GM20000 (cell line): ENCODE measurements at places on chromosomes 6 and 20.

- no peak for DNase-seq
These were observed 33.9 kb upstream of the TXLNB start for GRCh38 chr6:139325686-139326085.

- DNase-seq: no peak
These were observed 1382.4 kb upstream of the ADGRB3 start for GRCh38 chr6:67252663-67253062.

GRCh38 chr6:99613705-99614429 is 7.2 kb downstream of the PRDM13 start:
- peak; percentile 83 for DNase-seq

DNA sequence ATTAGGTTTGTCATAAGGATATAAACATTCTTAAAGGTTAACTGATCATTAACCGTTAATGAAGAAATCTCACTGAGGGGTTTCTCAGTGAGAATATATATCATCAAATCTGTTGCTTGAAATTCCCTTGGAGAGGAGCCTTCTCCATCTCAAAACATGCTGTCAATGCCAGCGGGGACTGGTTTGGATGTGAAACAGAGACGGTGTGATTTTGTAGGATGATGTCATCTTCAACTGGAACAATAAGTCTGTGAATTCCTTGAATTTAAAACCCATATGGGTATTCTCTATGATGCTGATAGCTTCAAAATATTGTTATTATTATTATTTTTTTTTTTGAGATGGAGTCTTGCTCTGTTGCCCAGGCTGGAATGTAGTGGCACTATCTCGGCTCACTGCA is 75.9 kb downstream of the GMPR start:
- no peak for DNase-seq

- DNase-seq: no peak
These were observed 91.2 kb upstream of the MARCKS start for GRCh38 chr6:113765909-113766308.

DNA sequence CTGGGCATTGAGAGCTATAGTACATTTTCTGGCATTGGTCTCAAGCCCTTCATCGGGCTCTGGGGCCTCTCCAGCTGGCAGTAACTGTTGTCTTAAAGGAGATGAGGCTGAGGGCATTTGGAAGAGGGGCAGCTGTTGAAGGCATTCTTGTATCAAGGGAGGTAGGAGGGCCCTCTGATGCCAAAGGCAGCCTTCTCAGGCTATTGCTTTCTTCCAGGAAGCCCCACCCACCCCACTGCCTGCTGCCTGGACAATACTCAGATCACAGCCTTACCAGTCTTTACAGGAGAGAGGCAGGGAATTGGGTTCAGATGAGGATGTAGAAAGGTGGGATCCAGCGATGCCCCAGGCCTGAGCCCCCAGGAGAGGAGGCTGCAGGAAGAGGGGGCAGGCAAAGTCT is 46.0 kb downstream of the CPXM1 start:
- DNase-seq: no peak

DNA sequence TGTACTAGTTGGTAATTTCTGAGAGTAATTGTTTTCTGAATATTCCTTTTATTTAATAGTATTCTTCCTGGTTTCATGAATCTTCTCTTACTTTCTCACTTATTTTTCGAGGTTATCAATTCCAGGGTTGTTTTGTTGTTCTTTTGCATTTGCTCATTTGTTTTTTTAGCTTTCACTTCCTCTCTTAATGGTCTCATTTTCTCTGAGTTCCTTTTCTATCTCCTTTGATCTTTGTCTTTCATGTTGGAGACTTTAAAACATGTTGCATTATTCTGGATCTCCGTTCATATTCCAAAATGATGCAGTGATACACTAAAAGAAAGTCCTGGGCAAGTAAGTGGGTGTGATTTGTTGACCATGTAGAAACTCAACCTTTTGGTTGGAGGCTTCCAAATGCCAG is 345.3 kb upstream of the SLC35B3 start:
- DNase-seq: no peak

DNA sequence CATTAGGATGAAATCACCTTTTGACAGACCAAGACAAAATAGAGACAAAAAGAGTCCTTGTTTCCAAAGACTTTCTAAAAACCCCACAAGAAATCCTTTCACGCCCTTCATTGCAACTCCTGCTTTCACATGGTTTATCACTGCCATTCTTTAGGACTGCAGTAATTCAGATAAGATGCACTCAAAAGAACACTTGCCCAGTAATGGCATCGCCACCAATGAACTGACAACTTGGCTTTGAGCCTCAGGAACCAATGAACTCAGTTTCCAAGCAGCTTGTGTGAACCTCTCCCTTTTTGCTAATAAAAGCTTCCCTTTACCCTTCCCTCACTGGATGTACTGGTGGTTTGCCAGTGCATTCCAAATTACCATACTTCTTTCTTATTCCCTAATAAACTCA is 21.8 kb downstream of the OSTM1 start:
- DNase-seq: no peak

DNA sequence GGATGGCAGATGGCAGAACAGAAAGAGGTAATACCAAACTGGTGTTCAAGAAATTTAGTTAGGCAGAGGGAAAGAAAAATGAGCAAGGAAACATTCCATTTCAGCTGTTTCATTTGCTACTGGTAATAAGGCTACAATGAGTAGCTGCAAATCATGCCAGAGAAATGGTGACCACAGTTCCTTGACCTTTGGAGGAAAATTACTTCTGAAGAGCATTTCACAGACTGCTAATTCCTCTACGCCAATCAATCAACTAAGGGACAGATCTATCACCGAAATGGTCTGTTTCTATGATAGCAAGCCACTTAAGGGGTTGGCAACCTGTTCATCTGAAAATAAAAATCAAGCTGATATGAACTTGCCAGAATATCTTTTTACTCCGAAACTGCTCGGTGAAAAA is 119.5 kb downstream of the PTPRK start:
- DNase-seq: no peak

GRCh38 chr6:15929685-15930084 is 199.2 kb upstream of the MYLIP start:
- no peak for DNase-seq

GRCh38 chr6:162706232-162706631 is 21.3 kb downstream of the PRKN start:
- no peak for DNase-seq

DNA sequence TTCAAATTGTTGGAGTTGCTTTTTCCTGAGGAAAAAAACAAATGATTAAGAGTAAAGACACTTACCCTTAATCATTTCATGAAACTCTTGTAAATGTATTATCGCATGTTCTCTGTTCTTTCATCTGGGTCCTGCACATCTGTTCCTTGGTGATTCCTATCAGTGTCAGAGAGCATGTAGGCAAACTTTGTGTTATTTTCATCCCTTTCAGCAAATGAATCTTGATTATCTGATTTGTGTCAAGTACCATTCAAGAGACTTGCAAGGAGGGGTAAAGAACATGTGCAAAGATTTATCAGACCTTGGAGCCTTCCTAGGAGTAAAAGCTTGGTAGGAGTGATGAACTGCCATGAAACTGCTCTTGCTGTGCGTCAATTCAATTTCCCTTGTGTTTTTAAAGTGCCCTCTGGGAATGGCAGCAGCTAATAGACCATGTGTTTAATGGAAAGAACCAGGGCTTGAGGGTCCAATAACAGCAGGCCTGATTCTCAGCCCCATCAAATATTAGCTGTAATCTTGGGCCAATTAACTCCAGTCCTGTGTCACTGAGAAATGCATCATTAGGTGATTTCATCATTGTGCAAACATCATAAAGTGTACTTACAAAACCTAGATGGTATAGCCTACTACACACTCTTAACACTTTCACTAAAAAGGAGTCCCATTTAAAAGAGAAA is 118.9 kb upstream of the CEP85L start:
- no peak for DNase-seq

- DNase-seq: no peak
These were observed 647.9 kb upstream of the AGPAT4 start for GRCh38 chr6:161921602-161922395.

GRCh38 chr6:3227363-3228045 is at the start of gene TUBB2B:
TSS of gene TUBB2B (minus strand) at chr6:3227653. CDS start at chr6:3227543, 110 bp downstream.
- DNase-seq: peak; percentile 82

DNA sequence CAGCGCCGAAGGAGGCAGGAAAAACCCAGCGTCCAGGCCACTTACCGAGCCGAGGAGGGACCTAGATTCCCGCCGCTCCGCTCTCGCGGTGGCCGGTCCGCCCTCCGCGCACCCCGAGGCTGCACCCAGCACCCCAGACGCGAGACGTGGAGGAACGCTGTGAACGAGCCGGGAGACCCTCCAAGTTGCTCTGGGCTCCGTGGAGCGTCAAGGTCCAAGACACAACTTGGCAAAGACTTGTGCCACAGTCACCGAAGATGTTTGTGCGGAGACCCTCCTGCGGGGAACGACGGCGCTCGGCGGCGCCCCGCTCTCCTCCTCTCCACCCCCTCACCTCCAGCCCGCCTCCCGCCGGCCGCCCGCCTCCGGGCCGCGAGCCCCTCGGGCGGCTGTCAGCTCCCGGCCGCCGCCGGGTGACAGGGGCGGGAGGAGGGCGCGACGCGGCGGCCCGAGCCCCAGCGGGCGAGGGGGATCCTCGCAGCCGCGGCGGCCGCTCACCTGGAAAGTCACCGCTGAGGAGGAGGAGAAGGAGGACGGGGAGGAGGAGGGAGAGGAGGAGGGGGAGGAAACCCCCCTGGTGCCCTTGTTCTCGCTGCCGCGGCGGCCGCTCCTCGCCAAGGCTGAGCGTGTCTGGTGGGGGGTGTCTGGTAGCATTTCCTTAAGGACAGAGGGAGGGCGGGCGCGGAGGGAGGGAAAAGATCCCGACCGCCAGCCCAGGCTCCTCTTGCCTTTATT is 637 bp upstream of the HIVEP2 start:
- peak; percentile 79 for DNase-seq

GRCh38 chr6:132132924-132133639 is 181.9 kb upstream of the CCN2 start:
- no peak for DNase-seq

- no peak for DNase-seq
These were observed 4.0 kb downstream of the IRF4 start for GRCh38 chr6:395432-396125.

- no peak for DNase-seq
These were observed 25.6 kb upstream of the FAM83D start for GRCh38 chr20:38900606-38901005.

DNA sequence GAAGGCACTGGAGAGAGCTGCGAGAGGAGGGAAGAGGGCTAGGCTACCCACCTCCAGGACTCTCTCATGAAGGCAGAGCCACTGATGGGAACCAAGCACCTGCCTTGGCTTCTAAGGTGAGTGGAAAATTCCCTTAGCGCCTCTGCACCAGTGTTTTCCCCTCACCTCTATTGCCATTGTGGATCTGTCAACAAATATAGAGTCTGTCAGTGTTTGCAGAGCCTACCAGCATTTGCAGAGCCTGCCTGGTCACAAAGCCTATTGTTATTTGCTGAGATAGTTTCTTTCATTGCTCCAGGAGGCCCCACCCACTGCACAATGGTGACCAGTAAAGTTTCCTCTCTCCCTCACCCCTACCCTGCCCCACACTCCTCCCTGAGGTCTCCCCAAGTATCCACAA is 141.9 kb downstream of the MRPL14 start:
- DNase-seq: no peak

DNA sequence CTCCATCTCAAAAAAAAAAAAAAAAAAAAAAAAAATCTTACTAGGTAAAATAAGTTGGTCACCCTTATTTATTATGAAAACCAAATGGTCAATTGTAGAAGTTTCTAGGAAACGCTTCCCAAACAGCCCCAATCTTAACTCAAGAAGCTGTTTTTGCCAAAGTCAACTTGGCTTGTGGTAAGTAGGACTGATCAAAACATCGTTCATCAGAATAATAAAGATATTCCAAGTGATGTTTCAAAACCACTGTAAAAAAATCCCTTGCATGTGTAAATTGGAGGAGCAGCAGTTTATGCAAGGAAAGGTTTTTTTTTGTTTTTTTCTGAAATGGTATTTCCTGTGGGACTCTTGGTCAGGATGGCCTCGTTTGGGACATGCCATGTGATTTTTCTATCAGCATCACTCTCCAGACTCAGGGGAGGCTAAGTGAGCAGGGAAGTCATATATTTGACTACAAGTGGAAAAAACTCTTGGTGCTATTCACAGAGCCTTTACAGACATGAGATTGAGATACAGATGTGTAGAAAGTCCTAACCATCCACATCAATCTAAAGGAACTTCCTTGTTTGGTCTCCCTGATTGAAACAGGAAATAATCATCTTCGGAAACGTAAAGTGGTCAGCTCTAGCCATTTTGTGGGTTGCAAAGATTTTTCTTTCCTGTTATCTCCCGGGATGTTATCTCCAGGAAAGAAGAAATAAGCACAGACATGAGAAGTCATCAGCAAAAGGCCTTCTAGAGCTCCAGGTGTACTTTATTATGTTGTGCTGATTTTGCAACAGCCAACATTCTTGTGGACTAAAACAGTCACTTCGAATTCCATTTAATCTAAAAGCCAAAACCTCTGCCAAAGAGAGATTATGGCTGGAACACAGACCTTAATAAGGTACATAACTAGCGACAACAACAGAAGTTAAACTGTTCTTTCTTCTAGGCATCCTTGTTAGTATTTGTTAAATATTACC is 177.8 kb downstream of the EDN1 start:
- DNase-seq: no peak

GRCh38 chr6:83462524-83462923 is 31.7 kb upstream of the ME1 start:
- no peak for DNase-seq

GRCh38 chr20:32062776-32063170 is 10.7 kb downstream of the HCK start:
- peak; percentile 47 for DNase-seq

DNA sequence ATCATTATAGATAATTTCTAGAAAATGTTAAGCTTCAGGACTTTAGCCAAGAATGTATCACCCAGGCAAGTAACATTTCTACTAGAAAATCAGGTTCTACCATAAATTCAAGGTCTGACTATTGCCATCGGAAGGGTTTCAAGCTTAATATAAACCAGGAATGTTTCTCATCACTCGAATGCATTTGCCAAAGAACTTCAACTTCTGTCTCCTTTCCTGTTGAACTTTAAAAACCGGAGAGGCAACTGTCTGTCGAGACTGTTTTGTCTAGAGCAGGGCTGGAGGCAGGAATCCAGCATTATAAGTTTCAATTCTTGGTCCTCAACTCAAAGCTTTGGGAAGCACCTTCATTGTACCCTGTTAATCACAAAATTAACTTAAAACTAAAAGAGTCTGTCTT is 264.7 kb downstream of the ZNF217 start:
- no peak for DNase-seq

DNA sequence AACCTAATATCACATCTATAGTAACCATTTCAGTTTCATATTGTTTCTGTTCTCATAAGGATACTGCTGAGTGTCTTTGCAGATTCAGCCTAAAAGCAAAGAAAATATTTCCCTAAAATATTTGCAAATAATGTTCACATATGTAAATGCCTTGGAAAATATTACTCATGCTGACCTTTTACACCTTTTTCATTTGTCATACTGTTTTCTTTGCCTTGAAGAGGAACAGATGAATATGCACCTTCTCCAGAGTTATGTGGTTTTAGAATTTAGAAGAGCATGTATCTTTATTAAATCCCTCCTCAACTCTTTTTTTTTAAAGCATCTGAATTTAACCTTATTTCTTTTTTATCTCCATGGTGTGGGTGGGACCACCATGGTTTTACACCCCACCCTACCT is 32.5 kb downstream of the NDUFAF5 start:
- DNase-seq: no peak
